Activated naive CD8-positive, alpha-beta T cell treated with anti-CD3 and anti-CD28 coated beads, Interleukin-2, amount 10 ng/mL, durations not matched to agents 7 days and 5 days (primary cell): ENCODE measurements at places on chromosomes 7 and 10. TPM values are rescaled to one million over a fixed set of nuclear protein-coding genes. Genes with fewer than 3 reads are reported as not detected.

Gene LDB3
- total RNA-seq = not detected

Gene CCAR1
- 68.6 TPM for total RNA-seq

Gene RAMP3
- not detected for total RNA-seq

Gene LHFPL3
- not detected for total RNA-seq

Gene ELFN1
- not detected for total RNA-seq

Gene MMD2
- total RNA-seq = not detected

Gene OPN1SW
- total RNA-seq = not detected

Gene PSD
- 3.6 TPM for total RNA-seq

GRCh38 chr10:91901784-91902677 lies 7.3 kb downstream of the FGFBP3 start:
- DNase-seq = no peak

GRCh38 chr7:24763303-24763901 lies 6.1 kb upstream of the GSDME start:
- DNase-seq = no peak

GRCh38 chr7:66076462-66077329 lies 1.1 kb downstream of the ASL start:
- DNase-seq = no peak

GRCh38 chr10:71611131-71611530 lies 108.4 kb downstream of the C10orf105 start:
- no peak for DNase-seq

- no peak for DNase-seq
These were observed 20.0 kb downstream of the THNSL1 start for GRCh38 chr10:25036381-25036780.

DNA sequence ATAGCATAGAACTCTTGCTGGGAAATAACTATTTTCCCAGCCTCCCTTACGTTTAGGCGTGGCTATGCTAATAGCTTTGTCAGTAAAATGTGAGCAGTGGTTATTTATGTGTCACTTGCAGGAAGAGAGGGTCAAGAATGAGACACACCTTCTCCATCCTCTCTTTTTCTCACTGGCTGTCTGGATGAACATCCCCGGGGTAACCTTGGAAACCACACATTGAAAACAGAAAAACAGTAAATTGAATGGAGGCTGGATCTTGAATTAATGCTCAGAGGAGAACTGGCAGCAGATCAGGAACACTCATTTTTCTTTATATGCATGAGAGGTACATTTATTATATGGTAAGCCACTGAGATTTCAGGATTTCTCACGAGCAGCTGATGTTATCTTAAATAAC lies 127.6 kb downstream of the DNAJB9 start:
- DNase-seq = no peak

GRCh38 chr7:140060788-140061606 lies 1.8 kb downstream of the PARP12 start:
- DNase-seq = no peak

DNA sequence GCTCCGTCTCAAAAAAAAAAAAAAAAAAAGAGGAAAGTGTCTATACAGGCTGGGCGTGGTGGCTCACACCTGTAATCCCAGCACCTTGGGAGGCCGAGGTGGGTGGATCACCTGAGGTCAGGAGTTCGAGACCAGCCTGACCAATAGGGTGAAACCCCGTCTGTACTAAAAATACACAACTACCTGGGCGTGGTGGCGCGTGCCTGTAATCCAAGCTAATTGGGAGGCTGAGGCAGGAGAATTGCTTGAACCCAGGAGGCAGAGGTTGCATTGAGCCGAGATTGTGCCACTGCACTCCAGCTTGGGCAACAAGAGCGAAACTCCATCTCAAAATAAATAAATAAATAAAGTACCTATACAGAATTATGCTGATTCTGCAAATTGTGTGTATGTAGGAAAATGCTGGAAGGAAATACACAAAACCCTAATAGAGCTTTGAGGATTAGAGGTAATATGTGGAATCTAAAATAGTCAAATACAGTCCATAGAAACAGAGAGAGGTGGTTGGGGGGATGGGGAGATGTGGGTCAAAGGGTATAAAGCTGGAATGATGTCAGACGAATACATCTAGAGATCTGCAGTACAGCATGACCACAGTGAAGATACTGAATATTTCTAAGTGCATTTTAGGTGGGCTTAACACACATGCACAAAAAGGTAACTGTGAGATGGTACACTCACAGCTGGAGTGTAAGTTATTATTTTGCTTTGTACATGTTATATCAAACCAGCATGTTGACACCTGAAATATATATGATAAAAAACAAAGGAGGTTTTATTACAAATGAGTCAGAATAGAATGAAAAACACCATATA lies 174.5 kb upstream of the KLF14 start:
- DNase-seq = no peak

- no peak for DNase-seq
These were observed 102.0 kb upstream of the ARMC3 start for GRCh38 chr10:22825841-22826240.

DNA sequence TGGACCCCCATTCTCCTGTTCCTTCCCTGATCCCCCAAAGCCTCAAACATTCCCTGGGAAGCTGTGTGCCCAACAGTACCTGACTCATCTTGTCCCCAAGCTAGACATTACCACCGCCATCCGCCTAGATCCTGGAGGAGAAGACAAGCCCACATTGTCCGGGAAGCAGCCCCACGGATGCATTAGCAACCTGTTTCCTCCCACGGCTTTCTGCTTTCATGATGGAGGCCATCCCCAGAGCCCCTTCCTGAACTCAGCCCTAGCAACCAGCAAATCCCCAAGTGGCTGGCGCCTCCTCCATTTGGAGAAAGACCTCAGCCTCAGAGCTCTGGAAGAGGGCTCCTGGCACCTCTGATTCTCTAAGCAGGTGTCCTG lies 2.3 kb upstream of the SLC29A3 start:
- no peak for DNase-seq

DNA sequence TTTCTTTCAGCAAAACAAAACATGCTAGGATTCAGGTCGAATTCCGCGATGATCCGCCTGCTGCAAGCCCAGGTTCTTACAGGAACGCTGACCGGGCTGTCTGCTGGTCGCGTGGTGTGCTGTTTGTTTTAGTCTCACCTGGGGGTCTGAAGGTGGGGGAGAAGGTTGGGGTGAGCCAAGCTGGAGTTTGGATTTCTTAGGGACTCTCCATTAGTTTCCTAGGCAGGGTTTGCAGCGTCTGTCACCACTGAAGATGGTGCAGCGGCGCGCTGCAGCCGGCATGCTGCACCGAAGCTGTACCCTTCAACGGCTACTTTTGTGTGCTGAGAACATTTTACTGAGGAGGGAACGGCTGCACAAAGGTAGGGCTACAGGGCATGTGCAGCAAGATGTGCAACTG lies 48.7 kb downstream of the GCC1 start:
- no peak for DNase-seq

GRCh38 chr10:4459531-4459930 lies 366.5 kb upstream of the AKR1E2 start:
- DNase-seq = no peak

DNA sequence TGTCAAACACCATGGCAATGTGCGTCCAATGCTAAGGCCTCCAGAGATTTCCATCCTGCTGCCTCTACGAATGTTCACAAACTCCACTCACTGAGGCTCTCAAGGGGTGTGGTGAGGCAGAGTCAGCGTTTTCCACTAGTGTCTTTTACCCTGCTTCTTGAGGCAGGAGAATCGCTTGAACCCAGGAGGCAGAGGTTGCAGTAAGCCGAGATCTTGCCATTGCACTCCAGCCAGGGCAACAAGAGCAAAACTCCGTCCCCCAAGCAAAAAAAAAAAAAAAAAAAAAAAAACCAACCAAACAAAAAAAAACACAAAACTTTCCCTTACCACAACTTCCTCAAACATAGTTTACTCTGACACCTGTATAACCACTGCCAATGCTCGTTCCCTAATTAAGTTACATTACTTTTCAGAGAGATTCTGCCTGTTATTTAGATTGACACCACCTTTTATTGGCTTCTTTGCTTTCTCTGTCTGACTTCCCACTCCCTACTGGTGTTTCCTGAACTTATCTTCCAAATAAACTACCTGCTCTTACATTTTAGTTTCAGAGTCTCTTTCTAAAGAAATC lies 102.1 kb upstream of the ZNF746 start:
- DNase-seq = no peak

DNA sequence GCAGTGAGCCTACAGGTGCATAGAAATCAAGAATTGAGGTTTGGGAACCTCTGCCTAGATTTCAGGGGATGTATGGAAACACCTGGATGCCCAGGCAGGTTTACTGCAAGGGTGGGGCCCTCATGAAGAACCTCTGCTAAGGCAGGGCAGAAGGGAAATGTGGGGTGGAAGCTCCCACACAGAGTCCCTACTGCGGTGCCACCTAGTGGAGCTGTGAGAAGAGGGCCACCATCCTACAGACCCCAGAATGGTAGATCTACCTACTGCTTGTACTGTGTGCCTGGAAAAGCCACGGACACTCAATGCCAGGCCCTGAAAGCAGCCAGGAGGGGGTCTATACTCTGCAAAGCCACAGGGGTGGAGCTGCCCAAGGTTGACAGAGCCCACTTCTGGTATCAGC lies 533.5 kb downstream of the GPAM start:
- DNase-seq = no peak

DNA sequence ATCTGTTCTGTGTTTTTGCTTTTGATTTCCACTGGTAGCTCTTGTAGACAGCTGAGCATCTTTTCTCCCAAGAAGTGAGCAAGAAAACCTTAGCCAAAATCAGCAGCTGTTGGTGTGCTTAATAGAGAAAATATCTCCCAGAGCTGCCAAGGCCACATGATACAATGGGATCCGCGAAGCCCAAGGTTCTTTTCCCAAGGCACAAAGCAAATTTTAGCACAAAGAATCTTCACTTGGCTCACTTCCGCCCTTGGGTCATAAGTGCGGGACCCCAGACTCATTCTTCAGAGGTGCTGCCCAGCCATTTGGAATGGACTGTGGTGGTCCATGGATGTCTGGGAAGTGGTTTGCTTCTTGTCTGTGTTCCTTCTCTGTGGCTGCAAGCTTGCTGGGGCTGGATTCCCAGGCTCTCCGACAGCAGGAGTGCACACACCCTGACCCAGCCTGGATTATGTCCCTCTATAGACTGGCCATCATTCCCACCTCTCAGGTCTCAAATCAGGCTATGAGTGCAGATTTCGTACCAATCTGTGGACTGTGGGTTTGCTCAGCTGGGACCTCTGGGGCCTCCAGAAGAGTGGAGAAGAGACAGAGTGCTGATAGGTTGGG lies 93.0 kb upstream of the TMEM72 start:
- no peak for DNase-seq

- no peak for DNase-seq
These were observed 124.0 kb downstream of the CELF2 start for GRCh38 chr10:11141571-11142091.

DNA sequence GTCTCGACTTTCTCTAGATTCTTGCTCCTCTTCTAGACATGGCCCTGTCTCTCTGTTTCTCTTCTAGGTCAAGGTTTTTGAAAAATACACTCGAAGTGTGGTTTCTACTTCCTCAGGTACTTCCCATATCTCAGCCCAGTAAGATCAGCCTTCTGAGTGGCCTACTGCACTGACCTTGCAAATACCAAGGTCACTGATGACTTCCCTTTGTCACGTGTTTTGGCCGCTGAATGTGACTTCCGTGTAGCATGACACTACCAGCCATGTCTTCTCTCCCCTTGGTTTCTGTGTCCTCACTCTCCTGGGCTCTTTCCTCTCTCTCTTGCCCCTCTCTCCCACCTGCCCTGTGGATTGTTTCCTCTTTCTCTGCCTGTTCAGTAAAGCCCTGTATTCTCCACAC lies 7.9 kb upstream of the WIPF3 start:
- no peak for DNase-seq

- no peak for DNase-seq
These were observed 573.6 kb downstream of the DNAJB6 start for GRCh38 chr7:157910446-157910845.

DNA sequence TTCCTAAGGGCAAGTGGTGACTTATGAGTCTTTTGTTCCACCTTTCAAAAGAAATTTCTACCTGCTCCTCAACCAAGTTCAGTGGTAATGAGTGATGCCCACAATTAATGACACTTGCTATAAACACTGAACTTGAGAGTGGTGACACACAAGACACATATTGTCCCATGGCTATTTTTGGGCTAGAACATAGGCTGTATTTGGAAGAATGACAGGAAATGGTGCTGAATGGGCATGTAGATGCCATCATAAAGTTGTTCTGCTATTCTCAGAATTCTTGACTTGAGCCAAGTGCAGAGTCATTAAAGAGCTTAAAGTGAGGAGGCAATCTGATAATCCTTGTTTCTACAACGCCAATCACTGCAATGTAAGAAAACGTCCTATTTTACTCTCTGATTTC lies 313.3 kb downstream of the AGMO start:
- no peak for DNase-seq

- DNase-seq = no peak
These were observed 36.5 kb downstream of the JMJD1C start for GRCh38 chr10:63429281-63429680.
